ENCODE measurements at places on chromosomes 16 and 17.

GRCh38 chr17:76369379-76369778 lies 15.0 kb upstream of the SPHK1 start:
- DNase-seq: no peak

GRCh38 chr17:76075364-76076145 lies 974 bp downstream of the GALR2 start:
- no peak for DNase-seq

DNA sequence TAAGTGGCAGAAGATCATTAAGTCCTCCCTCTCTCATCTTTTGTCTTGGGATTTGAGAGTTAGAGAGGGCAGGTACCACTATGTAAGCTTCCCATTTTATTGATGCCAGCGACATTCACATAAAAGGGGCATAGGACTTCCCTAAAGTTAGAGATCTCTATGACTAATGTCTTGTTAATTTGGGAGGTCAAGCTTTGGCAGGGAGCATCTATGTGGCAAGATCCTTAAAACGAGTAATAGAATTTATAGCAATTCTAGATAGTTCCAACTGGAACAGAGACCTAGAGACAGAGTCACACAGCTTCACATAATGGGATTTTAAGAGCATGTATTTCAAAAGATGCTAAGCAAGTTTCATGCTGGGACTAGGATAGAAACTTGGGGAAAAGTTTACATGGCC lies 308.0 kb downstream of the MAP2K6 start:
- DNase-seq: no peak

DNA sequence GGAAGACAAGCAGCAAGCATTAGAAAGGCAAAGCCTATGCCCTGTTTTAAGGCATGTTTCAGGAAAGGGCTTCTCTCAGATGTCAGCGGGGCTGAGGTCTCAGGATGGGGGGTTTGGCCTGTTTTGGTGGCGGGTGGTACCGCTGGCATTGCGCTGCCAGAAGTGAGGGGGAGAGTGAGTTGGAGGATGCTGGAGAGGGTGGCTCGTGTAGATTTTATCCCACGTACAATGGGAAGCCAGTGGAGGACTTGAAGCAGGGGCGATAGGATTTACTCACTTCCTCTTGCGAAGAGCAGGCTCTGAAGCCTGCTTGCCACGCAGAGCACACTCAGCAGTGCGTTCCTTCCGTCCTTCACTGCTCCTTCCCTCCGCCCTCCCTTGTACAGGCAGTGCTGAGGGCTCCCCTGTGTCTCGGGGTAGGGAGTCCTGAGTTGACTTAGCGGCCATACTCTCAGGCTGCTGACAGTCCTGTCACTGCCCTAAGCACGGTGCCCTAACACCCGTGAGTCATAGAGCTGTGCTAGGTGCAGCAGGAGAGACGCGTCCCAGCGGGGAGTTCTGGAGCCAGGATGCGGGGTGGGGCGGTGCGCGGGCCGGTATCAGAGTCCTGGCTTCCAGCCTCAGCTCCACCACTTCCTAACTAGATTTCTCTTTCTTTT lies 113.1 kb downstream of the SNX29 start:
- DNase-seq: peak; percentile 32

GRCh38 chr17:36899250-36900159 lies 37.8 kb upstream of the LHX1 start:
- DNase-seq: no peak

DNA sequence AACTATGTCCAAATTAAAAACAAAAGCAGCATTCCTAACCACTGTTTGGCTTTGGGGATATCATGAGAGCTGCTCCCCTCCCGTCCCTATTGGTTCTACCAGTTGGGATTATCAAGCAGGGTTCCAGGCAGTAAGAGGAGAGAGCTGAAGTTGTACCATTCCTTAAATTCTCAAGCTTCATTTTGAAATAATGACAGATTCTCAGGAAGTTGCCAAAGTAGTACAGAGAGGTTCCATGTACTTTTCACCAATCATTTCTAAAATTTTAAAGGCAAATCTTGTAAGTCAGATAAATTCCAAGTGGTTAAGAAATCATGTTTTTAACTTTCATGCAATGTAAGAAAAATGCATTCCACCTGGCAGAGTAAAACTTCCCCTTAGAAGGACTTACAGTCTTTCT lies 36.9 kb downstream of the TEX2 start:
- DNase-seq: no peak

DNA sequence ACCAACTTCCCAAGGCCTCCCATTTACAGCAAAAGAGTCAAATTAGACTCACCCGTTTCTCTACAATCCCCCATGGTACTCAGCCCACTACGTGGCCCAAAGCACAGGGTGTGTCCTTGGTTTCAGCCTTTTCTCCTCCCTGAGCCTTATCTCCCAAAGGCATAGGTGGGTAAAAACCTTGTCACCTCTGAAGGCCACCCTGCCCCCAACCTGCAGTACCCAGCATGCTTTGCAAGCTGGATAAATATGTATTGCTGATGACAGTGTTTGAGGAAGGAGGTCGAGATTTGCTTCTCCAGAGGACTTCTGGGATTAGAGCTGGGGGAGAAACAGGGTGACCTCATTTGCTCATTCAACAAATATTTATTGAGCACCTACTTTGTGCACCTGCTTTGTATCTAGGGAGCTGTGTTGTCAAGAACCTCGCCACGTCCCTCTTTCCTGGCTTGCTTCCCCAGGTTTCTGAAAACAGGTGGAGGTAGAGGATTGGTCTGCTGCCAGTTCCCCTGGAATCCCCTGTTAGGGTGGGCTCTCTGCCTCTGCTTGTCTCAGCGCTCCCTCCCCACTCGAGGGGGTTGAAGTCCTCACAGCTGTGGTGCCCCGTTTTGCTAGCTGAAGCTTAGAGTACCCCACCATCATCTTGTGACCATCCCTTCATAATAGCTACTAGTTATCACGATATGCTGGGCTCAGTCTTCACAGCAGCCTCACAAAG lies 3.0 kb downstream of the LASP1 start:
- DNase-seq: no peak

- peak; percentile 45 for DNase-seq
Observed at GRCh38 chr17:31654936-31655335, 204.1 kb downstream of the COPRS start.

DNA sequence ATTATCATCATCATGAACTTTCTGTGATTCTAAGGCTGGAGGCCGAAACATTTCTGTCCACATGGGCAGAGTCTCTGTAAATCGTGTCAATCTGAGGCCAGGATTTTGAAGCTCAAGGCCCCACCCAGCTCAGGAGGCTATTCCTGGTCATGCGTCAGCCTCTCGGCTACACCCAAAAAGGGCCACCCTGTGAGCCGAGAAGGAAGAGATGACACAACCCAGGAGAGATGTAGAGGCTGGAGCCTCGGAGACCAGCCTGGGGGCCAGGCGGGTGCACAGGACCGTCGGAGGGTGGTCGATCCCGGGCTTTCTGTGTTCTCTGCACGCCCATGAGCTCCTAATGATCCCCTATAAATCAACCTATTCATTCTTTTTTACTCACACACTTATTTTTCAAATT lies 1.1 kb upstream of the CACNG1 start:
- no peak for DNase-seq

GRCh38 chr16:58732545-58733247 lies 1.4 kb downstream of the GOT2 start:
- DNase-seq: peak; percentile 66

GRCh38 chr17:21295036-21295952 lies 10.8 kb downstream of the MAP2K3 start:
- no peak for DNase-seq

- DNase-seq: no peak
Observed at GRCh38 chr17:8506145-8506544, 70.5 kb downstream of the NDEL1 start.

GRCh38 chr17:34633351-34633750 lies 54.0 kb downstream of the TMEM132E start:
- DNase-seq: no peak

- DNase-seq: peak; percentile 35
Observed at GRCh38 chr16:72400257-72401083, 228.5 kb upstream of the PMFBP1 start.

DNA sequence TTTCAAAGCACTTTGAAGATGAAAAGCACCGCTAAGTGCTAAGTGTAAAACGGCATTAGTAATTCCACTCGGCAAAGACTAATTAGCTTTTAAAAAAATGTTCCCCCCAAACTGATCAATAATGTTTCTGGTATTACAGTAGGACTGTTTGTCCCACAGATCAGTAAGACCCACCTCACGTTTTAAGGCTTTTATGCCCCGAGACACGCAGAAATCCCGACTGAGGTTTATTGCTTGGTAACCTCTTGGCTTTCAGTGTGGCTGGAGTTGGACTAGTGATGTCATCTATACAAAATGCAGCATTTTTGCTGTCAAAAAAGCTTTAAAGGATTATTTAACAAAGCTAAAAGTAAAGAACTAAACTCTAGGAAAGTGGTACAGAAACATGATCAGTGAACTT lies 414.6 kb upstream of the PSMD7 start:
- DNase-seq: no peak

DNA sequence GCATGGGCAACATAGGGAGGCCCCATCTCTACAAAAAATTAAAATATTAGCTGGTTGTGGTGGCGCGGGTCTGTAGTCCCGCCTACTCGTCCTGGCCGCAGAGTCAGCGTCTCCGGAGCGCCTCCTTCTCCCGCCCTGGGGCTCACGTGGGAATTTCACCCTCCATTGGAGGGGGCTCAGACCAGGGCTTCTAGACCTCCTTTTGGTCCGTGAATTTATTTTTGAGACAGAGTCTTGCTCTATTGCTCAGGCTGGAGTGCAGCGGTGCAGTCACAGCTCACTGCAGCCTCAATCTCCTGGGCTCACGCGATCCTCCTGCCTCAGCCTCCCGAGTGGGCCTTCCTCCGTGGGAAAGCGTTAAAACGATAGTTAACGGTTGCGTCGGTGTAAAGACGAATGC lies 394 bp upstream of the NME4 start:
- no peak for DNase-seq

DNA sequence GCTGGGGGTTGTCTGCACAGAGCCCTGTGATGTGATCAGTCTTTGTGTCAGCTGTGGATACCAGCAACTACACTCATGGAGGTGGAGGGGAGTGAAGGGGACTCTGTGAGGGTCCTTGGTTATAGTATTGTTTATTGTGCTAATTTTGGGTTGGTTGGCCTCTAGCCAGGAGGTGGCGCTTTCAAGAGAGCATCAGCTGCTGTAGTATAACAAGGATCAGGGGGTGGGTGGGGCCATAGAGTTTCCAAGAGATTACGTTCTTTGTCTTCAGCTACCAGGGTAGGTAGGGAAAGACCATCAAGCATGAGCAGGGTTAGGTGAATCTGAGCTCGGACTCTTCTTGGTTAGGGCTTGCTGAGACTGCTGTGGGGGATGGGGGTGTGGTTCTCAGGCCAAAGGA lies 97.1 kb upstream of the HS3ST3A1 start:
- DNase-seq: no peak

GRCh38 chr16:2339521-2340484 lies 725 bp downstream of the ABCA3 start:
- DNase-seq: peak; percentile 37

DNA sequence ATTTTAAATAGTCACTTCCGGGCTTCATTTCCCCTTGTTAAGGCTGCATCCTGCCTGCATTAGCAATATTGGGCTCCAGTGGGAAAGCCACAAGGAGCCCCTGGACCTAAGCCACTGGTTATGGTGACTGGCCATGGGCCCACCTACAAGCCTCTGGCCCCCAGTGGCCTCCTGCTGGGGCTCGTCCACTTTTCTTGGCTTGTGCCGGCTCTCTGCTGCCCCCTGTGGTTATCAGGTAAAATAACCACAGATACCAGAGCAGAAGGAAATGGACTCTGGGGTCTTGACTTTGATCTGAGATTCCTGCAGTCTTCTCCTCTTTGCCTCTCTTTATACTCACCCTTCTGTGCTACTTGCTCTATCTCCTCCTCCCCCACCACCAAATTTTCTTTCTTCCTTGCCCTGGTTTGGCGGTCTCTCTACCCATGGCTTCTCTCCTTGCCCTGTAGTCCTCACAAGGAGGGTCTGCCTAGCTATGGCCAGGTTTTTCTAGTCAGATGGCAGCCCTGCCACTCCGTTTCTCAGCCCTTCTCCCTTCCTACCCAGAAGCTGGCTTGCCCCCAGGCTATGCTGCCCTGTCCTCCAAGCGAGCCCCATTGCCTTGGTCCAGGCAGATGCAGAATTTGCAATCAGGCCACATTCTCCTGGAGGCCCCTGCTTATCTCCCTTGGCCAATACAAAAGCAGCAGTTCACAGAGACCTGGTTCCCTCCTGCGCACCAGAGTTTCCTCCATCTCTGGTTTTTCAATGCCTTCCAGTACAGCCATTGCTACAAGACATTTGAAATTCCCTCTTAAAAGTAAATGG lies 82.9 kb upstream of the RCVRN start:
- DNase-seq: peak; percentile 17

- DNase-seq: no peak
Observed at GRCh38 chr16:987906-988305, 6.3 kb downstream of the SOX8 start.

DNA sequence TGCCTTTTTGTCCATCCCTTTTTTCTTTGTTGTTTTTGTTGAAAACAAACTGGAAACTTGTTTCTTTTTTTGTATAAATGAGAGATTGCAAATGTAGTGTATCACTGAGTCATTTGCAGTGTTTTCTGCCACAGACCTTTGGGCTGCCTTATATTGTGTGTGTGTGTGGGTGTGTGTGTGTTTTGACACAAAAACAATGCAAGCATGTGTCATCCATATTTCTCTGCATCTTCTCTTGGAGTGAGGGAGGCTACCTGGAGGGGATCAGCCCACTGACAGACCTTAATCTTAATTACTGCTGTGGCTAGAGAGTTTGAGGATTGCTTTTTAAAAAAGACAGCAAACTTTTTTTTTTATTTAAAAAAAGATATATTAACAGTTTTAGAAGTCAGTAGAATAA lies 4.9 kb downstream of the SOX9 start:
- DNase-seq: no peak
